ENCODE measurements at places on chromosomes 1 and 21. TPM values are rescaled to one million over a fixed set of nuclear protein-coding genes. Genes with fewer than 3 reads are reported as not detected.

DNA sequence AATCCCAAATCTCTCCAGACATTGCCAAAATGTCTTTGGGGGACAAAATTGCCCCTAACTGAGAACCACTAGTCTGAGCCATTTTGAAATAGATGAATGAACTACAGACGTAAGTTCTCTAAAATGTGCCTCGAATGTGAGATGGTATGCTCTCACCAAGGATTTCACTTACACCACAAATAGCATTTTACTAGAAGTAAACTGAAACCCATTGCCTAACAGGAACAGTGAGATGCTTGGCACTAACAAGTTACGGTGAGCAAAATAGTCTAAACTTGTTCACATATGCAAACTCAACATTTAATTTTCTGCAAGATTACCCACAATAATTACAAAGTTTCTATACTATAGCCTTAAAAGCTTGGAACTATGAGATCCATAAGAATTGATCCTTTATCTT, 343.6 kb upstream of the ESRRG start:
- no peak overlapping the region for H3K27ac ChIP-seq
- no peak for DNase-seq
- H3K4me3 ChIP-seq, result no peak overlapping the region
- no peaks in the 10 kb centered on the region for H3K36me3 ChIP-seq
- H3K27me3 ChIP-seq, result no peaks in the 10 kb centered on the region

- H3K27ac ChIP-seq, result no peak overlapping the region
- no peak overlapping the region for H3K4me3 ChIP-seq
- DNase-seq, result no peak
- no peaks in the 10 kb centered on the region for H3K27me3 ChIP-seq
Observed at GRCh38 chr1:244636488-244637259, 16.3 kb upstream of the DESI2 start.

GRCh38 chr1:145992502-145992936, 3.9 kb downstream of the TXNIP start:
- DNase-seq, result no peak
- no peaks in the 10 kb centered on the region for H3K36me3 ChIP-seq
- peak overlapping the region; percentile 98 for H3K27ac ChIP-seq
- H3K27me3 ChIP-seq, result no peaks in the 10 kb centered on the region
- peaks cover 3% of the 10 kb centered on the region for H3K4me1 ChIP-seq
- H3K4me3 ChIP-seq, result peak overlapping the region; percentile 82

- H3K27ac ChIP-seq, result no peak overlapping the region
- no peaks in the 10 kb centered on the region for H3K27me3 ChIP-seq
Observed at GRCh38 chr1:46284597-46285564, 18.5 kb downstream of the LRRC41 start.

DNA sequence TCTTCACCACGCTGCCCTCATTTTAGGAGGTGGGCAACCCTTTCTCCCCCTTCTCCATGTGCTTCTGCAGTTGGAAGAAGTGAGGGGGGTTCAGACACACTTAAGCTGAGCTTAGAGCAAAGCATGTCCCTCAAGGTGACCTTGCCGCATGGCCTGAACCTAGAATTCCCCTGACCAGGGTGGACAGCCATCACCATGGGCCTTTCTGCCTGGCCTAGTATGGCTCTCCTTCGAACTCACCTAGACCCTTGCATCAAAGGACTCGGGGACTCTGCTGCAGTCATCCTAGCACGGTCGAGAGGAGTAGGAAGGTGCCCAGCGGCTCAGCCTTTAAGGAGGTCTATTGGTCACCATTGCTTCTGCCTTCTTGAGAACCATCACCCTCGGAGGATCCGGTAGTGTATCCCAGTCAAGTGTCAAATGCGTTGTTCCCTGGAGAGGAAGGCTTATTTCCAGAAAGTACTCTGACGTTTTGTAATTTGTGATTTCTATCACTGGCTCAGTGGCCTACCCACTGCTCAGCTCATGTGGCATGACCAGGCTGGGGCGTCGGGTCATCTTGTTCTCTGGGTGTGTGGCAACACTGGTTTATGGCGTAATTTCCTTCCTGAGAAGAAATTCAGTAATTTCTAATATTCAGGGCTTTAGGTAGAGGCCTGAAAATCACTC, at the start of gene KCNE1:
KCNE1 (minus strand) TSS at position 424 of the 669 bp plus-strand sequence. CDS start 62,576 bp downstream, outside the sequence.
- H3K27ac ChIP-seq, result no peak within 1 kb of the TSS
- H3K36me3 ChIP-seq, result no peaks in the 10 kb centered on the region
- no peaks in the 10 kb centered on the region for H3K4me1 ChIP-seq
- DNase-seq, result peak; percentile 38
- no peak within 1 kb of the TSS for H3K4me3 ChIP-seq
- no peaks in the 10 kb centered on the region for H3K27me3 ChIP-seq

Gene MARCKSL1
- 288 TPM for total RNA-seq

Gene FAM20B
- 16.8 TPM for total RNA-seq

Gene AMY1B
- not detected for total RNA-seq

Gene ZBED6
- total RNA-seq, result 29.8 TPM

All from testis (tissue), 5 donors.